ENCODE measurements at places on chromosomes 16 and 17. TPM values are rescaled to one million over a fixed set of nuclear protein-coding genes. Genes with fewer than 3 reads are reported as not detected.

CASKIN1 gene
- polyA plus RNA-seq = 0.30 TPM

ERBB2 gene
- polyA plus RNA-seq = 76.5 TPM

- DNase-seq = no peak
These were observed 130.1 kb downstream of the SPACA3 start for GRCh38 chr17:33121756-33122155.

- no peak for DNase-seq
These were observed 578.4 kb downstream of the CDH11 start for GRCh38 chr16:64543441-64543840.

GRCh38 chr17:8739097-8739496 lies 5.5 kb downstream of the CCDC42 start:
- peak; percentile 72 for DNase-seq

GRCh38 chr17:74565126-74565525 lies 2.2 kb downstream of the CD300H start:
- no peak for DNase-seq

DNA sequence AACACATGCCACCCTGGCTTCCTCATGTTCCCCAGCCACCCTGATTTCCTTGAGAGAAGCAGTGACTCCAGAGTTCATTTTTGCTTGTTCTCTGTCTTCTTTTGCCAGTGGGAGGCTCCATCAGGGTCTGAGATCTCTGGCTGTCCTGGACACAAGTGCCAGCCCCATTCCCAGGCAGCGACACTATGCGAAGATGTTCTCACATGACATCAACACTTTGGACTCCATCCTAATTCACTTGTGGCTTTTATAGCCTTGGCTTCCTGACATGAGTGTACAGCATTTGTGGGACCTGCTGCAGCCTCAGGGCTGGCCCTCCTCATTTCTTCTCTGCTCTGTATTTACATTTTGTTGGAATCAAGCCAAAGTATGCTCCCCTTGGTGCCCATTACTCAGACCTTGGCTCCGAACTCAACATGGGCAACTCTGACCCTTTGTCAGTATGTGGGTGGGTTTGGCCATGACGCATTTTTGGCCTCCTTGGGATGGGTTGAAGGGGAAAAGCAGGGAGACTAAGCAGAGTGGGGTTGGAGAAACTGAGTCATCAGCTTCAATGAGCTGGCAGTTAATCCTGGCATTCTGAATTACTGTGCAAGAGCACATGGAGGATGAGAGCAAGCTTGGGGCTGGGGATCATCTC lies 119.0 kb upstream of the EEF2KMT start:
- DNase-seq = no peak

DNA sequence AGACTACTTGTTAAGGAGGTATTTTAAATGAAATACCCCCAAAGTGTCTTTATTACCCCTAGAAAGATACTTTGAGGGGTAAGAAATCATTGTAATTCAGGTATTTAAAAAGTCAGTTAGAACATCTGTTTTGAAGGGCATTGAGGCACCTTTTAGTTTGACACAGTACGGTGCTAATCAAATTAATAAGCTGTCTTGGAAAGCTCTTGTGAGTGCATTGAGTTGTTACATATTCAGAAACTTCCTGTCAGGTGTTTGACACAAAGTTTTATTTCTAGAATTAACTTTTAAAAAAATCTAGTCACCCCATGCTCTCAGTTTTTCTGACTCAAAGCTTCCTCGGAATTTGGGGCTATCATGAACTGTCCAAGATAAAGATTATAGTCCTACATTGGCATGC lies 4.6 kb downstream of the RBBP6 start:
- no peak for DNase-seq

DNA sequence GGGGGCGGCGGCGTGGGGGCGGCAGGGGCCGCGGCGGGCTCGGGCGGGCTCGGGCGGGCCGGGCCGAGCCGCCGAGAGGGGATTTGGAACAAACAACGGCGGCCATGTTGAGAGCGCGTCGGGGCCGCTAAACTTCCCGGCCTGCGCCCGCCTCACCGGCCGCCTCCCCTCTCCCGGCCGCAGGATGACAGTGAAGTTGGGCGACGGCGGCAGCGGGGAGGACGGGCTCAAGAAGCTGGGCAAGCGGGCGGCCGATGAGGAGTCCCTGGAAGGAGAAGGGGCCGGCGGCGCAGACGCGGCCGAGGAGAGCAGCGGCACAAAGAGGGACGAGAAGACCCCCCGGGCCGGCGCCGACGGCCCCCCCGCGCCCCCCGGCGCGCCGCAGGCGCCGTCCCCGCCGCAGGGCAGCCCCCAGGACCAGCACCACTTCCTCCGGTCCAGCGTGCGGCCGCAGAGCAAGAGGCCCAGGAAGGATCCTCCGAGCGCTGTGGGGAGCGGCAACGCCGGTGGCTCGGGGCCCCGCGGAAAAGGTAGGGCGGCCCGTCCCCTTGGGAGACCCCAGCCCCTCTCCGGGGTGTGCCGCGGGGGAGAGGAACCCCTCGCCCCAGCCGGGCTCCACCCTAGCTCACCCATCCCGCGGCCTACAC lies 2.4 kb downstream of the CRAMP1 start:
- peak; percentile 56 for DNase-seq

Data from kidney (tissue), 22 donors.